ENCODE measurements at places on chromosomes 12 and 14.

DNA sequence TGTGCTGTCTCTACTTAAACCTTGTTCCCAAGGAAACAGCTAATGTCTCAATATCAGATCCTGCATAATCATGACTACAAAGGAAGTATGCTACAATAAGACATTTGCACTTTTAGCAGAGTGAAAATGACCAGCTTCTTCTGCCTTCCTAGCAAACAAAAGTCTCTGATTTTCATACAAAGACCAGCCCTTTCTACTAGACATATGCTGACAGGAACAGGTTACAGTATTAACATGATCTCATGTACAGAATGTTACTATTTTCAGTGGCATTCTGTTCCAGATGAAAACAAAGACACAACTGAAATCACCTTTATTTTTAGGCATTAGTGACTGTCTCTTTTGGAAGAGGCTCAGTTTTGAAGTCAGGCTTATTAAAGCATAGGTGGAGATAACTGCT, 228.6 kb downstream of the MED13L start:
- no peak for DNase-seq

- DNase-seq = no peak
Measured at GRCh38 chr12:31235868-31236395, 90.0 kb downstream of the SINHCAF start.

DNA sequence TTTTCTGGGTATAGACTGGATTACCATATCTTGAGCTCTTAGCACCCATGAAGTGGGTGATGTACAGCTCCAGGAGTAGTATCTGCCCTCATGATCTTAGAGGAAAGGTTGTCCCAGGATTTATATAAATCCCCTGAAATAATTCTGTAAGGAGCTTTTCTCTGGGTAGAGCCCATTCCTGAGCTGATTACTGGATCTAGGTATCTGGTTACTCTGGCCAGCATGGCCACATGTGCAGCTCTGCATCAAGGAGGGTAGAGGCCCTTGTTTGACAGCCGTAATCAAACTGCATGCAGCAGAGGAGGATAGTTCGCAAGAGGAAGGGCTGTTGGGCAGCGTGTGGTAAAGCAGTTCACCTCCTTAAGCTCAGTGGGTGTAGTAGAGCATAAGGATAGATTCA, 8.5 kb downstream of the COX14 start:
- no peak for DNase-seq

DNA sequence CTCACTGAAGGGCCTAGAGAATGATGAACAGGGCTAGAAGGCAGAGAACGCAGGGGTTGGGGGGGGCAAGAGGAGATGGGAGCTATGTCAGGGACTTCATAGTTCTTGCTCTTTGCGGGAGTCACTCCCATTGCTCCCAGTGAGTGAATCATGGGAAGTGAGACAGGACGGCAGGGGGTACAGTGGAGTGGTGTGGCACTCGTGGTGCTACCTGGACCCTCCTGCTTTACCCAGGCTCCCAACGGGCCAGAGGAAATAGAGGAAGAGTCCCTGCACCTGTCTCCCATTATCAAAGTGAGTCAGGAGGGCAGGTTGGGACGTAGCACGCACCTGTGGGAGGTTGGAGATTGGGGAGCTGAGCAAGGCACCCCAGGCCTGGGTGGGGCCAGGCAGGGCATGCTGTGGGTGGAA, 1.3 kb upstream of the KRT8 start:
- peak; percentile 46 for DNase-seq

- peak; percentile 67 for DNase-seq
Measured at GRCh38 chr12:112096667-112097066, 11.9 kb downstream of the NAA25 start.

DNA sequence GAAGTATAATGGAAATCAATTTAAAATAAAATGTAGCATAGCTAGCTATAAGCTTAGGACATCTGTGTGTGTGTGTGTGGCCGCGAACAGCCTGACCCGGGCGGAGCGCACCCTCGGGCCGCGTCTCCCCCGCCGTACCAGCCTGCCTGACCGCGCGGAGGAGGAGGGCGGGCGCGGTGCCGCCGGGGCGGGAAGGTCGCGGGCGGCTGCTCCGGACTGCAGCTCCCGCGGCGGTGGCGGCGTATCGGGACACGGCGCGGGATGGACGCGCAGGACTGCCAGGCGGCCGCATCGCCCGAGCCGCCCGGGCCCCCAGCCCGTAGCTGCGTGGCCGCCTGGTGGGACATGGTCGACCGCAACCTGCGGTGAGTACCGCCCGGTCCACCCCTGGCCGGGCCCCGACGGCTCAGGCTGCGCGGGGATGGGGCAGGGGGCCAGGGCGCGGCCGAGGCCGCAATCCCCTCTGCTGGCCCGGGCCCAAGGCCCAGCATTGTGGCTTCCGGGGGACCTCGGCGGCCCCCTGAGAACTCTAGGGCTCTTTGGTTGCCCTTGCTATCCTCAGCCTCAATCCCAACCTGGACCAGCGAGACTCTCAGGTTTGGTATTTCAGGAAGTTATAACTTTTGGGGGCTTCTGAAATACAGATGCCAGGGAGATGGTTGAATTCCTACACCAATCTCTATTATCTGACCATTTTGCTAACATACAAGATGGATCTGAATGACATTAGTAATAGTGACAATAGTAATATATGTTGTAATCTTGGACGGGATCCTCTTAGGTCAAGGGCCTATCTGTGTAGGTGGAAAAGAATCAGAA, at the start of gene ABHD12B:
Gene ABHD12B, plus strand, starts transcription at position 140 of the 819 bp plus-strand sequence. Its CDS starts 122 bp downstream, at position 262.
- no peak for DNase-seq
